ENCODE measurements at places on chromosomes 16 and 17.
A peak's percentile ranks its signal among the peaks of the same experiment; 100 is the strongest.

GRCh38 chr16:57013229-57013628, 23.9 kb downstream of the NLRC5 start:
- no peak for DNase-seq

DNA sequence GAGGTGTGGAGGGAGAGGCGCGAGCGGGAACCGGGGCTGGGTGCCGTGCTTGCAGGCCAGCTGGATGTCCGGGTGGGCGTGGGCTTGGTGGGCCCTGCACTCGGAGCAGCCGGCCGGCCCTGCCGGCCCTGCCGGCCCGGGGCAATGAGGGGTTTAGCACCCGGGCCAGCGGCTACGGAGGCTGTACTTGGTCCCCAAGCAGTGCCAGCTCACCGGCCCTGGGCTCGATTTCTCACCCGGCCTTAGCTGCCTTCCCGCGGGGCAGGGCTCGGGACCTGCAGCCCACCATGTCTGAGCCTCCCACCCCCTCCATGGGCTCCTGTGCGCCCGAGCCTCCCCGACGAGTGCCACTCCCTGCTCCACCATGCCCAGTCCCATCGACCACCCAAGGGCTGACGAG, 24.7 kb upstream of the GPATCH8 start:
- DNase-seq = no peak

GRCh38 chr16:68969338-68969737, 126.0 kb downstream of the TANGO6 start:
- no peak for DNase-seq

- DNase-seq = no peak
These were observed at the start of gene PMFBP1 for GRCh38 chr16:72172105-72173034. Gene PMFBP1 (minus strand): TSS chr16:72172155. CDS start chr16:72171208, 947 bp downstream.

GRCh38 chr17:55495239-55495638, 16.0 kb downstream of the SMIM36 start:
- DNase-seq = no peak

GRCh38 chr16:27475561-27475960, 73.6 kb downstream of the IL21R start:
- DNase-seq = no peak

DNA sequence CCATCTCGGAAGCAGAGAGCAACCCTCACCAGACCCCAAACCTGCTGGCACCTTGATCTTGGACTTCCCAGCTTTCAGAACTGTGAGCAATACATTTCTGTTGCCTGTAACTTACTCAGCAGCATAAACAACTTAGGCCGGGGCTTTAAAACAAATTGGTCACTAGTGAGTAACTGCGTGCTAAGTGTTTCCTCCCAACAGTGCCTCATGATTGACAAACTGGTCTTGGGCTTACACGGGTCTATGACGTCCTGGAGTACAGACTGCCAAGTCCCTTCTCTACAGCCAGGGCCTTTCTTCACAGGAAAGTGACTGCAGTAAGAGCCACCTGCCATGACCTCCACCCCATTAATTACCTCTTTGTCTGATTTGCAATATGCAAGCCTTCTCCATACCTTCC, 136.7 kb downstream of the XYLT1 start:
- DNase-seq = no peak

DNA sequence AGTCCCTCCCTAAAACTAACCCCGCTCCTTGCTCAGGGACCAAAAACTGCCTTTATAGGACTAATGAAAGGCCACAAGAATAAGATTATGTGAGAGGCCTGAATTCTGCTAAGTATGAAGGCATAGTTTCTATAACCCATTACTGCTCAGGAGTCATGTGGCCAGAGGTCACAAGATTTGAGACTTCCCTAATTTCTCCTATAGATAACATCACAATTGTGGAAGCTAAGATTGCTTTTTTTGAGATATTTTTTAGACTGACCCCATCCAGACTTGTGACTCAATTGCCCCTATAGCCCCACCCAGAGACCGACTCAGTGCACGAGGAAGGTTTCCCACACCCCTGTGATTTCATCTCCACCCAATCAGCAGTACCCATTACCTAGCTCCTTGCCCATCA, 504.1 kb upstream of the GOT2 start:
- no peak for DNase-seq

DNA sequence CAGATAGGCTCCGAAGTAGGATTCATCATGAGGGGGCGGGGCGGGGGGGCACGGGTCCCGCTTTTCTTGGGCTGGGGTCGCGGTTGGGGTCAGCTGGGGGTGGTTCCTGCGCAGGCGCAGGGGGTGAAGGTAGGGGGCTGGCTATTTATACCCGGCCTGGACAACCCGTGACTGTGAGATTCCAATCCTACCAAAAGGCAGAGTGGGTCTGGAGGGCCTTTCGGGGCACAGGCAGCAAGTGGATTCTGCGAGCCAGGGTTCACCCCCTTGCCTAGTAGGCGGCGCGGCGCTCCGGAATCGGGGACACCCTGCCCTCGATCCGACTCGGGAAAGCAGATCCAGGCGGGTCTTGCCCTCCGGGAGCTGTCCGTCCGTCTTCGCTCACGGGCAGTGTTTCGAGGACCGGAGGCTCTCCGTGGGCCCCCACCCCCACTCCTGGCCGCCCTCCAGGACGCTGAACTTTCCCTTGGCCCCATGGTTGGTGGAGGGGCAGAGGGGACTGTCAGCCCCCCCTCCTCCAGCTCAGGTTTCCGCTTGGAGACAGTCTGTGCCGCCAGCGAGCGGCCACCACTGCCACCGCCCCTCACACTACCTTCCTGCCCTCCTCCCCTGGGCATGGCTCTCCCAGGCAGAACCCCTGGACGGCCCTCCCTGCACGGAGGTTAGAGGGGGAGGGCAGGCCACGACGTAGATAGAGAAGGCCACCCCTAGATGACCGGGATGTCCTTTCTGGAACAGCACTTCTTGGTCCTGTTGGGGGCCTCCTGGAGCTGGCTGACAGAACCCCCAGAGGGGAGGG, 634 bp downstream of the SLC2A4 start:
- no peak for DNase-seq

DNA sequence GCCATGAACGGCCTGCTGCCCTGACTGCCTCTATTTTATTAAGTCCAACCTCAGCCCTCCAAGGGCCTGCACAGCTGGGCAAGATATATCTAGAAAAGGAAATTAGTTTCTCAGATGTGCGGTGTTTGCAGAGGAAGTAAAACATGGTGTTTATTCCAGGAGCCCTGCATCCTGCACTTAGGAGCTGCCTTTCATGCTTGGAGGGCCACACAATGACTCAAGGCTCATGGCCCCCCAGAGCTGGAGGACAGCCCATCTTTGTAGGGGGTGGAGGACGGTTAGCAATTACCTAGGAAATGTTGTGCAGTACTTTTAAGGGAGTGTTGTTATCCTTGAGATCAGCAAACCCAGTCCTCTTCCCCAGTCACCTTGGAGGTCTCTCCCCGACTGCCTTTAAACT, 80.5 kb downstream of the COPRS start:
- no peak for DNase-seq

GRCh38 chr17:80959330-80960036, 32.2 kb upstream of the CHMP6 start:
- no peak for DNase-seq

DNA sequence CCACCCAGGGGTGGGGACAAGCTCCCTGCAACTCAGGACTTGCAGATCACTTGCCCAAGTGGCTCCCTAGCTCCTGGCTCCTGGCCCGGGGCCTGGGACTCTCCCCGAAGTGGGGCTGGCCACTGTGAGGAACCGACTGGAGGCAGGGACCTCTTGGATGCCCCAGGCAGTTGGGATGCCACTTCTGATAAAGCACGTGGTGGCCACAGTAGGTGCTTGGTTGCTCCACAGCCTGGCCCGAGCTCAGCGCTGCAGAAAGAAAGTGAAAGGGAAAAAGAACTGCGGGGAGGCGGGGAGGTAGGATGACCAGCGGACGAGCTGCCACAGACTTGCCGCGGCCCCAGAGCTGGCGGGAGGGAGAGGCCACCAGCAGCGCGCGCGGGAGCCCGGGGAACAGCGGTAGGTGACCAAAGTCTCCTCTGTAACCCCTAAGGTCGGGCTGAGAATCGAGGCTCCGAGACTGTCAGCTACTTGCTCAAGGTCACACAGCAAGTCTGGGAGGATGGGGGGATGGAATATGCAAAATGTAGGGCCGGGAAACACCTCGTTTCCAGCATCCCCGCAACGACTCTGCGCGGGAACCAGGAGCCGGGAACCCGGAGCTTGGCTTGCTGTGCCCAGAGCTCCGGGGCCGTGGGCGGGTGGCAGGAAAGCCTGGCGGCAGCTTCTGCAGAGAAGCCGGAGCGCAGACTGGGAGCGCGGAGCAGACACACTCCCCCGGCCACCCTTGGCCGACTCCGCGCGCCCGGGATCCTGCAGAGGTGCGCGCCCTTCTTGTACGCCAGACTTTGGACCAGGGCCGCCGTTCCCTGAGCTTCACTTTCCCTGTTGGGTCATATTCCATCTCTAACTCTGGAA, 1.9 kb downstream of the CIITA start:
- DNase-seq = peak; percentile 25

DNA sequence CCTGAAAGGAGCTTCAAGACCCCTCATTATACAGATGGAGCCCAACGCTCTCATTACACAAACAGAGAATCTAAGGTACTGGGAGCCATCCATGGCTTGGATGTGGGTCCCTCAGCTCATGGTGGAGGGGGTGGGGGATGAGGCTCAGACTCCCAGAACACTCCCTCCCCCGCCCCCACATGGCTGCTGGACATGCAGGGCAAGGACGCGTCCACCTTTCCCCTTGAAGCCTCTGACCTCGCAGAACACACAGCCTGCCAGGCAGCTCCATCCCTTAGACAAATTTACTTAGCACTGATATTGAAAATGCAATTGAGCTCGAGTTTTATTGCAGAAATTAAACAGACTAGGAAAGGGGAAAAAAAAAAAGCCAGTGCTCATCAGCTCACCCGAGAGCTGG, 203.9 kb downstream of the ZNF423 start:
- no peak for DNase-seq

GRCh38 chr17:1894753-1895339, 65.0 kb downstream of the RPA1 start:
- DNase-seq = no peak

- no peak for DNase-seq
These were observed 565.2 kb downstream of the TOX3 start for GRCh38 chr16:51981725-51982124.

DNA sequence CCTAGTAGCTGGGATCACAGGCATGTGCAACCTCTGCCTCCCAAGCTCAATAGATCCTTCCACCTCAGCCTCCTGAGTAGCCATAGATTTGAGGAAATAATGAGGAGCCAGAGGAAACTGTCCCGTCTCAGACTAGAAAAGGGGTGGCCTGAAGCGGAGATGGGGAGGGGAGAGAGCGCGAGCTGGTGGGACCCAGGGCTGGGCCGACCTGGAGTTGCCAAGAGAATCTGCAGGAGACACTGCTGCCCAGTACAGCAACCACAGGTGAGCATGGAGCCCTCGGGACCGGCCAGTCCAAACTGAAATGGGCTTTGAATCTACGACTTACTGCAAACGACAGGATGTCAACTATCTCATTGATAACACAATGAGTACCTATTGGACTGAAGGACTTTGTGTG, 24.3 kb downstream of the CD300A start:
- no peak for DNase-seq

- no peak for DNase-seq
These were observed 33.1 kb upstream of the SNN start for GRCh38 chr16:11635113-11635652.

- DNase-seq = no peak
These were observed 105.1 kb downstream of the RAB11FIP4 start for GRCh38 chr17:31496601-31497000.

DNA sequence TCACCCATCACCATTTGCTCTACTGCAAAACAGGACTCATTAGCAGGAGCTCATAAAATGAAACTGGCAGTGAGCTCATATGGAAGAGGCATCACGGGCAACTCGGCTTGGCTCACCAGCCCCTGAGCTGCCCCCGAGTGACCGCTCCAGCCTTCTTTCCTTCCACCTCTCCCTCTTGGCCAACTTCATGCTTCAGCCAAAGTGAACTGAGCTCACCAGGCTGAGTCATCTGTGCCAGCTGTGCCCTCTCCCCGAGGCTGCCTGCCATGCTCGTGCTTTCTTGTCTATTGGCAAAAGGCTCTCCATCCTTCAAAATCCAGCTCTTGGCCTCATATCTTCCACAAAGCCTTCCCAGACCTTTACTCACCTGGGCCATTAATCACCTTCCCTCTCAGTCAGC, 391.4 kb downstream of the WWOX start:
- DNase-seq = no peak

DNA sequence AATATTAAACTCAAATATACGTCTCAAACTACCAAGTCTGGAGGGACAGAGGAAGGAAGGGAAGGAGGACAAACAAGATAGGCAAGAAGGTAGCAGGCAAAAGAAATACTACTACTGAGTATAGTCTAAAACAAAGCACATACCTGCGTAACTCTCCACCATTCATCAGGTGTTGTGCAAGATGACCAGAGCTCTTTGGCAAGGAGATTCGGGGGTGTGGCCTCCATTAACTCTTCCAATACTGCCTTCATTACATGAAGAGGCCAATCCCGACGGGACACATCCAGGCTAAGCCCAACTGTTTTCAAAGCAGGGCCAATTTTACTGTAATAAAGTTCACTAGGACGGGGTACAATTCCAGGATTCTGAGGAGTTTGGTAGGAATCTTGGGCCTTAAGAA, 38.2 kb upstream of the ARL6IP1 start:
- DNase-seq = no peak

DNA sequence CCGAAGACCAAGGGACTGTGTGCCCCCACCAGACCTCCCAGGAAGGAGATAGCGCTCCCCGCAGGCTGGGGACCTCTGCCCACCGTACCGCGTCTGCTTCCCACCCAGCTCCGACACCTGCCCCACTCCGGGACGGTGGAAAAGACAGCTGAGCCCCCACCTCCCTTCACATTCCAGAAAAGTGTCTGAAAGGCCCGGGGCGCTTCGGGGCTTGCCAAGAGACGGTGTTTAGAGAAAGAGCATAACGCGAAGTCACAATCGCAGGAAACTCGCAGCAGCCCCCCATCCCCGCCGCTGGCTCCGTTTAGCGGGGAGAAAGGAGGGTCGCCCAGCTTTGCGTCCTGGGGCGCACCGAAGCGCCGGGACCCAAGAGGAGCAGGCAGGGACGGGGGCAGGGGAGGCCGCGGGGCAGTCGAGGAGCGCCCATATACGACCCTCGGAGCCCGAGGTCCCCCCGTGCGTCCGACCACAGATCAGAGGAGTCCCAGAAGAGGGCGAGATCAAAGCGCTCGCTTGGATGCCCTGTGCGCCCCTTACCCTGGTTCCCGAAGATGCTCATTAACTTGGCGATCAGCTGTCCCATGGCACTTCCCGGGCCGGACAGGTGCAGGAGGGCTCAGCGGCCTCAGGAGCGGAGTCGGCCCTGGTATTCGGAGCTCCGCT, 652 bp downstream of the ARL5C start:
- no peak for DNase-seq
